Thoracic aorta (tissue), 2 donors: ENCODE measurements at places on chromosomes 11 and 22. TPM values are rescaled to one million over a fixed set of nuclear protein-coding genes. Genes with fewer than 3 reads are reported as not detected.
A peak's percentile ranks its signal among the peaks of the same experiment; 100 is the strongest.

SLC7A4 gene
- not detected for total RNA-seq

DNA sequence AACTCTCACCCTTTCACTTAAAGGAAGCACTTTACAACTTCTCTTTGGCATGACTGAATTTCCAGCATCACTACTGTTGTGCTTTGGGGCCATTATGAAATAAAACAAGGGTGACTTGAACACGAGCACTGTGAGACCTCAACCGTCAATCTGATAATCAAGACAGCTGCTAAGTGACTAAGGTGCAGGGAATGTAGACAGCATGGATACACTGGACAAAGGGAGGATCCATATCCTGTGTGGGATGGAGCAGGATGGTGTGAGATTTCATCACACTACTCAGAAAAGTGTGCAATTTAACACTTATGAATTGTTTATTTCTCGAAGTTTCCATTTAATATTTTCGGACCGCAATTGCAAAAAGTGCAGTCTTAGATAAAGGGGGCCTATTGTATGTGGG is 16.1 kb upstream of the EXPH5 start:
- no peak for DNase-seq

GLYAT gene
- not detected for total RNA-seq

GRCh38 chr22:30219049-30219654 is 27.4 kb downstream of the LIF start:
- no peak for DNase-seq

NRXN2 gene
- 41.3 TPM for total RNA-seq

GRCh38 chr22:17865183-17866055 is 91.2 kb upstream of the BID start:
- no peak for DNase-seq

- DNase-seq: no peak
Observed at GRCh38 chr11:126336671-126337101, 18.8 kb upstream of the ST3GAL4 start.

GRCh38 chr11:12060385-12060985 is 49.9 kb upstream of the MICAL2 start:
- no peak for DNase-seq

HSPB2 gene
- 3.1 TPM for total RNA-seq

GRCh38 chr22:30226192-30226832 is 20.2 kb downstream of the LIF start:
- DNase-seq: no peak

DNA sequence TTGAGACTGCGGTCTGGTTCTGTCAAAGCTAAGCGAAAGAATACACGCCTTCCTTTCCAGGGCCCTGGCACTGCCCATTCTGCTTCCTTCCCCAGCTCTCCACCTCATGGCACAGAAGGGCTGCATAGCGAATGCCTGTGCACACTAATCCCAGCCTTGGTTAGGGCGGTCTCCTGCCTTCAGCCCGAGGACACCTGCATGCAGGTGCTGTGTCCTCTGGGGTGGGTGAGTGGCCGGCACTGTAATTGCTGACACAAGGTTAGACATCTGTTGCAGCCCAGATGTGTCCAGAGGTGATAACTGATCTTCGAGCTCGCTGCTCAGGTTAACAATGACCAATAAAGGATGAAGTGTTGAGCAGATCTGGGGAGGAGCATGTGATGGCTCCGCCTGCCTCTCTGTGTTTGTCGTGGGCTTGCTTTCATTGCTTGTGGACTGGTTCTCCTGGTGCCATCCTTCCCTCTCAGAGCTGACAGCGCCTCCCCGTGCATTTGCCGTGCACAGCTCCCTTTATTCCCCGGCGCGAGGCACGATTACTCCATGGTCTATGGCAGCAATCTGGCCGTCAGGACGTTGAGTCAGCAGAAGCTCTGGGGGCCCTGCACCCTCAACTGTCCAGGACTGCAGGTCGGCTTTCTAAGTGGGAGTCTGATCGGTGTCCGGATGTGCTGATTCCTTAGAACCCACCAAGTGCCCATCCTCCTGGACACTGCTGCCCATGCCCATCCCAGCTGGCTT is 1088.2 kb downstream of the BRD1 start:
- no peak for DNase-seq

HIKESHI gene
- 39.5 TPM for total RNA-seq

GRCh38 chr22:46165977-46166376 is 15.7 kb downstream of the PPARA start:
- DNase-seq: no peak

GRCh38 chr11:69238573-69239351 is 55.2 kb upstream of the MYEOV start:
- DNase-seq: no peak

DNA sequence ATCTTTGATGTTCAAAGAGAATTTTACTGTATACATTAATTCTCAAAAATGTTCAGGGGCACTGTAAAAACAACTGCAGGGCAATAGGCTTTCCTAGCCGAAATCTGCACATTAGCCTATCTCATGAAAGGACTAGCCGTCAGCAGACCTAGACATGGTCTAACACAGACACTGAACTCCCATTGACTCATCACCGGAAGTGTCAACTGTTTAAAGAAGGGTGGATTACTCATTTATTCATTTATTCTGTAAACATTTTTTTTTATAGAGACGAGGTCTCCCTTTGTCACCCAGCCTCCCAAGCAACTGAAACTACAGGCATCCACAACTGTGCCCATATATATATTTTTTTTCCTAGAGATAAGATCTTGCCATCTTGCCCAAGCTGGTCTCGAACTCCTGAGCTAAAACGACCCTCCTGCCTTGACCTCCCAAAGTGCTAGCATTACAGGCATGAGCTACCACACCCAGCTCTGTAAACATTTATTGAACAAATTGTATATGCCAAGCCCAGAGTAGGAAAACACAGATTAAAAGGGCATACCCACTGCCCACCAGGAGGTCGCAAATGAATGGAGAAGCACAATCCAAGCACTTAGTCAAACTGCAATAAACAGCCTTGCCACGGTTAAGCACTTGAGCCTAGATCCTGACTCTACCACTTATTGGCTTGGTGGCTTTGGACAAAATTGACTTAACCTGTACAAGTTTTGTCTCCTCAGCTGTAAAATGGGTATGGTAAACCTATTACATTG is 26.6 kb downstream of the RAB30 start:
- no peak for DNase-seq

- no peak for DNase-seq
Observed at GRCh38 chr11:15735706-15736105, 620.6 kb downstream of the SOX6 start.

DNA sequence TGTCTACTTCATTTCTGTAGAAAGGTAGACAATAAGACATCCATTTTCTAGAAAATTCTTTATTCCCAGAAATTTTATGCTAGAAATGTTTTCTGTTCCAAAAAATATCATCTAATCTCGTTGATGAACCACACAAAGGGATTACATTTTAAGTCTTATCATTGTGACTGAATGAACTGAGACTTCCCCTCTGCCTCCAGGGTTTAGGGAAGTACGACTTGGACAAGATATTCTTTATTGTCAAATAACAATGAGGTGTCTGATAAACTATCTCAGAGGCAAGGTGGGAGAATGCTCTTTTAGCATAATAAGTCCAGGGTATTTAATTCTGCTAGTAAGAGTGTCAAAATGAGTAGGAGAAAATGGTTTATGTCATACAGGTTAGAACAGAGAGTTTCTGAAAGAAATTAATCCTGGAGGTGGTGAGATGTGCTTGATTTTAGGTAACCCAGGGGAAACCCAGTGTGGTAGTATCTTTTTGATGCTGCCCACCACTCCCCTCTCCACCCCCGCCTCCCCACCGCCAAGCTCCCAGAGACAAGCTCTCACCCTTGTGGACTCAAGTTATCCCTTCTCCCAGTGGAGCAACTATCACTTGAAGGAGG is 100.6 kb downstream of the CD44 start:
- DNase-seq: no peak

MOGAT2 gene
- not detected for total RNA-seq

DNA sequence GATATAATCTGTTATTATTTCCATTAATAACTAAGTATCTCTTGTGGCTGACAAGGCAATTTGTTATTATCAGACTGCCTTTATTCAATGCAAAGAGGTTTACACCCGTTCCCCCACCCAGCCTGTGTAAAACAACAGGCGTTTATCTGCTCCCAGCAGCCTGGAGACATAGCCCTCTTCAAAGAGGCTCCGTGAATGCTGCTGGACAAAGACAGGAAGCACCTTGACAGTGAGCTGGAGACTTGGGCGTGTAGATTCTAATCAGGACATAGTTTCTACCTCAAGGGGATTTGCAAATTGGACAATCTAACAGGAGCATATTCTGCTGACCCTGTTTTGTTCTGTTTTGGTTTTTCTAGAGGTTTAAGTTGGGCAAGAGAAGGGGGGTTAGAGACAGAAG is 733.0 kb upstream of the KIRREL3 start:
- DNase-seq: no peak

DNA sequence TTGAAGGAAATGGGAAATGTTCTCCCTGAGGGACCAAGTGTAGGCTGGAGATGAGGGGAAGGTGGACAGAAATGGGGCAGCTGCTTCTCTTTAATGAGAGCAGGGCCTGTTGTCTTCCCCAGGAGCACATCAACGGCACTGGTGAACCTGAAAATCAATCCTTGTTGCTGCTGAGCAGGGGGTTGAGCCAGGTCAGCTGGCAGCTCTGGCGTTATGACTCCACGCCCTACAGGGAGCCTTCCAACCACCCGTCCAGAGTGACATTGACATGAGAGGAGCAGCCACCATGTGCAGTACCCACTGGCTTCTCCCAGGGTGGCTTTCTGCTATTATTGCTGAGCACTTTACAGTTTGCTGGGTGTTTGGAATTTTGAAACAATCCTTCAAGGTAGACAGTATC is 116.9 kb upstream of the LDLRAD3 start:
- no peak for DNase-seq

DNA sequence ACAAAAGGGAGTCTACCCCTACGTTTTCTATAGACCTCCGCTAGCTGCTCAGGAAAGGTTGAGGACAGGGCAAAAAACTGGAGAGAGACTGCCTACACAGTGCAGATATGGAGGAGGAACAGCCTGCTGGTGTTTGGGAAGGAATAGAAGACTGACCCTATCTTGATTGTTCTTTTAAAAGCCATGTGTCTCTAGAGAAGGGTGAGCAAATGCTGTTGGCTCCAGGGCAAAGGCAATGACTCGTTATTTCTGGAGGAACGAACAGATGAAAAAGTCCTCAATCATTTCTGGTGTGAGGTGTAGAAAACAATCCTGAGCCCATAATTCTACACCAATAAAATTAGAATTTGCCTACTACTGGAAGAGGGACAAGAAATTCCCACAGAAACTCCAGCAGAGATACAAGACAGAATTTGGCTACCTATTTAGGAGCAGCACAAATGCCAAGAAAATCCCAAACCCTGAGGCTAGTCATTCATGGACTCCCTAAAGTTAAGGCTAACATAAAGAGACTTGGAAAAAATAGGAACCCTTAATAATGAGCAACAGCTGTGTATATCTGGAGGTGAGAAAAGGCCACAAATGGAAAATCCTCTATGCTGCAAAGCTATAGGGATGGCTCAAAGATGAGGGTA is 1206.3 kb upstream of the CNTN5 start:
- DNase-seq: no peak

DNA sequence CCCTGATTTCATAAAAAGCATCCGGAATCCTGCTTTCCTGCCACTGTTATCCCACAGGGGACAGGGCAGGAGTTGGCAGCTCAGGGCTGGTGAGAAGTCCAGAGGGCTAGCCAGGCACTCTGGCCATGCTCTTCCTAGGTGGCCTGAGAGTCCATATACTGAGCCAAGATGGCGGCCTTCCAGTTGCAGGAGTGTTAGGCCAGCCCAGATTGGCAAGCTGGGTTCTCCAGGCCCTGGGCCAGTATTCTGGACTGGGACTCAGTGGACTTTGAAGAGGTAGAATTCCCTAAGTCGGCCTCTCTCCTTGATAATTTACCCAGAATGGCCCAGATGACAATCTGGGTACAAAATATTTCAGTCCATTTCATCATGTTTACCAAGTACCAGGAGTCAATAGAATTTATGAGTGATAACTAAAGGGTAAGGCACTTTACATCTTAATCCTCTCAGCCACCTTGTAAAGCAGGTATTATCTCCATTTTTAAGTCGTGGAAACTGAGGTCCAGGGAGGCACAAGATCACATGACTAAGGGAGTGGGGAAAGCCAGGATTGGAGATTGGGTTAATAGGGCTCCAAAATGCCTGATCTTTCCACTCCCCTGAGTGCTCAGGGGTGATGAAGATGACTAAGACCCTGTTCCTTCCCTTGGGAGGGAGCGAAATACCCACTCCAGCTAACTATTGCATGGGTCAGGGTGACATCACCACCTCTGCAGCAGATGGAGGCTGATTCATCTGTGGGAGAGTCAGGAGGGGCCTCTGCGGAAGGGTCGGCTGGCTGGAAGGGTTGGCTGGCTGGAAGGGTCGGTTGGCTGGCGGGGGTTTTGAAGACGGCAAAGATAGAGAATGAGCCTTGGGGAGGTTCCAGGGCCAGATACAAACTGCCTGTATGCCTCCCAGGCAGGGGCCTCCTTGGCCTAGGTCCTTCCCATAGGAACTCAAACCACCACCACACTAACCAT is 1.2 kb upstream of the MICALL1 start:
- DNase-seq: peak; percentile 72

GRCh38 chr11:101880222-101880621 is 34.6 kb upstream of the CEP126 start:
- DNase-seq: no peak

DNA sequence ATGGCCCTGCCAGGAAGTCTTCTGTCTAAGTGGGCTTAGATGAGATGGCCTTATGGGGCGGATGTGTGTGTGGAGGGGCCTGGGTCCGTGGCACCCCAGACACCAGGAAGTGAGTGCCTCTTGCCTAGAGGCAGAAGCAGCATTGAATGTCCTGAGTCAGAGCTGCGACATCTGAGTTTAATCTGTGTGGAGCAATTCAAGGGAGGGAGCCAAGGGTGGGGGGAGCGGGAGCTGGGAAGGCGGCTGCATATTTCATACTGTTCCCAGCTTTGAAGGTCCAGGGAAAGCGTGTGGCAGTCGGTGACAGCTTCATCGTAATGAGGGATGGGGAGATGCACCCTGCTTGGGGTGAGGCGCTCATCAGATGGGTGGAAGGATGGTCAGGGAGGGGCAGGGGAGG is 73.5 kb upstream of the THY1 start:
- no peak for DNase-seq

GRCh38 chr11:130112071-130112830 is 42.6 kb downstream of the APLP2 start:
- DNase-seq: no peak

NAALADL1 gene
- total RNA-seq: 25.8 TPM

- no peak for DNase-seq
Observed at GRCh38 chr22:47367993-47368945, 605.8 kb downstream of the TBC1D22A start.

GSTT2 gene
- not detected for total RNA-seq

ZBED4 gene
- total RNA-seq: 15.1 TPM

DEPDC7 gene
- not detected for total RNA-seq
